ENCODE measurements at places on chromosomes 13 and 19.

- no peak for DNase-seq
These were observed 14.7 kb upstream of the LYPD3 start for GRCh38 chr19:43479961-43480561.

- no peak for DNase-seq
These were observed 3.4 kb upstream of the GIPR start for GRCh38 chr19:45664575-45664974.

- no peak for DNase-seq
These were observed 2749.5 kb downstream of the PCDH9 start for GRCh38 chr13:64480672-64481071.

GRCh38 chr19:12952488-12953137 lies 4.4 kb downstream of the GADD45GIP1 start:
- DNase-seq = peak; percentile 86

GRCh38 chr19:10078329-10078728 lies 7.8 kb upstream of the SHFL start:
- DNase-seq = no peak

- DNase-seq = no peak
These were observed 2.2 kb upstream of the TMEM86B start for GRCh38 chr19:55230780-55231179.

DNA sequence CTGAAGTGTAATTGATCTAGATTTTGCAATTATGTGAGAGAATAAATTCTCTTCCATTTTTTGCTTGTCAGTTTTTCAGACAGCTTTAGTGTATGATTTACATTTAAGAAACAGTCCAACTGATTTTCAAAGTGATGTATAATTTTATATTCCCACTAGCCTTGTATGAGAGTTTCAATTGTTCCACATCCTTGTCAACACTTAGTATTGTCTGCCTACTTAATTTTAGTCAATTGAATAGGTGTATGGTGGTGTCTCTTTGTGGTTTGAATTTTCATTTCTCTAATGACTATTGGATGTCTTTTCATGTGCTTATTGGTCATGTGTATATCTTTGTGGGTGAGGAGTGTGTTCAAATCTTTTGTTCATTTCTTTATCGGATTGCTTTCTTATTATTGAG lies 49.4 kb upstream of the SPRY2 start:
- no peak for DNase-seq

GRCh38 chr13:76048675-76049375 lies 412.7 kb downstream of the LMO7 start:
- DNase-seq = no peak

DNA sequence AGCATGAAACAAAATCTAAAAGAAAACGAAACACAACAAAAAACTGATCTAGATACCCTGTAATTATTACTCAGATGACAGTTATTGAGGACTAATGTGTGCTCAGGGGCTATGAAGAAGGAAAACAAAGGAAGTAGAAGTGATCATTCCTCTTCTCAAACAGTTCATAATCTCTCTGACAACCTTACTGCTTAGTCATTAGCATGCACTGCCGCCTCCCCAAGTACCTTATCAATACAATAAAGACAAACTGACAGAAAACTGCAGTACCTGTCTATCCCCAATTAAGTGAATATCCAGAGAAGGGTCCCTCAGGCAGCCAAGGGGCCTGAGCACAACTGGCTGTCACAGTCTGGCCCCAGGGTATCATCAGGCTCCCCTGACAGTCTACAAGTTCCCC lies 22.0 kb upstream of the POU4F1 start:
- no peak for DNase-seq

- DNase-seq = no peak
These were observed 27.3 kb downstream of the CARM1 start for GRCh38 chr19:10898633-10899032.

DNA sequence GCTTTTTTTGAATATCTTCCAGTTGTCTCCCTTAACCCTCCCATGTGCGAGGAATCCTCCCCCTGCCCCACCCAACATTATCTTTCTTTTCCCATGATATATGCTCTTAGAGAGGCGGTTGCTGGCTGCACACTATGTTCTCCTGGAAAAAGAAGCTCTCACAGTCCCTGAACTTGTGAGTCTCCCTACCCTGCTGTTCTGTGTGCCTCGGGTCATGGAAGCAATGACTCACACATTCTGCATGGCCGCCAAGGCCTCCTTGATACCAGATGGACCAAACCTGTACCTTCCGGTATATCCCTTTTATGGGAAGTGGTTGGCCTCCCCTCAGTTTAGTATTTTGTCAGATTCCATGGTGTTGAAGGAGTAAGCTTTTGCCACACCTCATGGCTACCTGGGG lies 705.4 kb downstream of the SLITRK6 start:
- peak; percentile 61 for DNase-seq

DNA sequence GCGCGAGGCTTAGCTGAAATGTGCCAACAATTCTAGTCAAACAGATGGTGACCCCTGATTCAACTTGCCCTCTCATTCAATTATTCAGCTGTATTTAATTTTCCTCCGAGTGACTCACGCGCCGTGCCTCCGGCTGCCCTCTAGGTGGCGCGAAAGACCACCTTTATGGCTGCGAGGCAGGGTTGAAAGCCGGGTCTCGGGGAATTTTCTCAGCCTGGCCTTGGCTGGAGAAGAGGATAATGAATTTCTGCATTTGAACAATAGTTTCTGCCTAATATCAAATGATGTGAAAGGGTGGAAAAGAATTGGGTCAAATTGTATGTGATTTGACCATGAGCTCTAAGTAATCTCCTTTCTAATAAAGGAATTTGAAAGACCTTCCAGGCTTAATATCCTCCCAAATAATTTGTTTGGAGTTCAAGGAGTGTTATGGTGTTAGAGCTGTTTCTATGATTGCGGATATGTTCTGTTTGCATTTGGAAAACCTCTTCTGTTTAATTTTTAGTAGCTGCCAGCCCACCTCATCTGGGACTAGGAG lies 310.9 kb downstream of the ZNF536 start:
- peak; percentile 70 for DNase-seq

GRCh38 chr13:49877629-49878218 lies 58.4 kb downstream of the SPRYD7 start:
- no peak for DNase-seq

DNA sequence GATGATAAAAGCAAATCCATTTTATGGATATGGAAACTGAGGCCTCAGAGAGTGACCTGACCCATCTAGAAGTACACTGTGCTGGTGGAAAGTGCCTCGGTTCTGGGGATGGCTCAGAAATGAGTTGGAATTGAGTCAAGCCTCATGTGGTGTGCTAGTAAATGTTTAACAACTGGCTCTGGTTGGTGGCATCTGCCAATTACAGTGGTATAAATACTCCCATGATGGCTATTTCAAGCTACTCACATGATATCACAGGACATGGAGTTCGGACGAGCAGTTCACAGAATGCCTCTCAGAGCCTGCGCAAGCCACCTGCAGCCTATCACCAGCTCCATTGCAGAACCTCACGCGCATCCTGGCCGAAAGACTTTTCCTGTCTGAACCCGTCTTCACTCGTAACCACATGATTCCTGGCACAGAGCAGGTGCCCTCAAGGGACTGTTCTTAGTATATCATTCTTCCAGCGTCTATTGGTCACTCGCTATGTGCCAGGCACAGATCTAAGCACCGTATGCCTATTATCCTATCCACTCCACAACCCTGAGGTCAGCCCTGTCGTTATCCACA lies 9.1 kb downstream of the TMEM150B start:
- no peak for DNase-seq

- no peak for DNase-seq
These were observed 139.4 kb upstream of the TSC22D1 start for GRCh38 chr13:44715287-44716230.

- DNase-seq = peak; percentile 82
These were observed 31.2 kb downstream of the TMPRSS9 start for GRCh38 chr19:2391118-2391725.

- no peak for DNase-seq
These were observed 1.6 kb upstream of the ZNF556 start for GRCh38 chr19:2865334-2866100.

DNA sequence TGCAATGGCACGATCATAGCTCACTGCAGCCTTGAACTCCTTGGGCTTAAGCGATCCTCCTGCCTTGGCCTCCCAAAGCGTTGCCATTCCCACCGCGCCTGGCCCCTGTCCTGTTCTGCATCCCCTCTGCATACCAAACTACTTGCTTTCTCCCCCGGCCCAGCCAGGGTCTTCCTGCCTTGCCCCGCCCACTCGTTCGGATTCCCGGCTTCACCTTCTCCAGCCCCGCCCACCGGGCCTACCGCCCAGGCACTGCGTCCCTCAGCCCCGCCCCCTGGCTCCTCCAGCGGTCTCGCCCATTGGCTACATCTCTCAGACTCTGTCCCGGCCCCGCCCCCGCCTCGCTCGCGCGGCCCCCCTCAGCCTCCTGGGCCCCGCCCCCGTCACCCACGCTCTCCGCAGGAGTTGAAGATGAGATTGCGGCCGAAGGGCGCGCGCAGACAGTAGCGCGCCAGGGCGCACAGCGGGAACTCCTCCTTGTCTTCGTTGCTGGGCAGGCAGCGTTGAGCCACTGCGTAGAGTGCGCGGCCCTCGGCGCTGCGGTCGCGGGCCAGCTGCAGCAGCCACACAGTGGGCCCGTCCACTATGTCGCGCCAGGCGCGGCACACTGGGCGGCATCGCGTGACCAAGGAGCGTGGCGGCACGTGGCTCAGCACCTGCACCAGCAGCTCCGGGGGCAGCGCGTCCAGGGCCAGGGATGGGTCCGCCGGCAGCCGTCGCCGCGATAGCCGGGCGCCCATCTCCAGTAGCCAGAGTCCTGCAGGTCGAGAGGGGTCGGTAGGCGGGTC lies 19.0 kb downstream of the MRPS12 start:
- DNase-seq = peak; percentile 79

- no peak for DNase-seq
These were observed 2672.8 kb upstream of the PCDH20 start for GRCh38 chr13:64088491-64088890.

DNA sequence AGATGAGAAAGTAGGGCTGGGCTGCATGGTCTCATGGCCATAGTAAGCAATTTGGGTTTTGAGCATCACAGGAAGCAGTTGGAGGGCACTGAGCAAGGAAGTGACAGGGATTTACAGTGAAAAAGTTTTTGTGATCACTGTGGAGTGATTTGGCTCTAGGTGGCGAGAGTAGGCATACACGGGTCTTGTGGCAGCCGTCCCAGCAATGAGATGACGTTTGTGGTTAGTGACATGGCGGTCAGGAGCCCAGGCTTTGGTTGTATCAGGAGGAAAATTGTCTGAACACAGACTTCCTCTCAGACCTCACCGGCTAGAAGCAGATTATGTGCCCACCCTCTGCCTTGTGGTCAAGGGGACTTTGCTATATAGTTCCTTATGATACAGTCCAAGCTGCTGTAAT lies 3.3 kb downstream of the ZNF444 start:
- DNase-seq = no peak

DNA sequence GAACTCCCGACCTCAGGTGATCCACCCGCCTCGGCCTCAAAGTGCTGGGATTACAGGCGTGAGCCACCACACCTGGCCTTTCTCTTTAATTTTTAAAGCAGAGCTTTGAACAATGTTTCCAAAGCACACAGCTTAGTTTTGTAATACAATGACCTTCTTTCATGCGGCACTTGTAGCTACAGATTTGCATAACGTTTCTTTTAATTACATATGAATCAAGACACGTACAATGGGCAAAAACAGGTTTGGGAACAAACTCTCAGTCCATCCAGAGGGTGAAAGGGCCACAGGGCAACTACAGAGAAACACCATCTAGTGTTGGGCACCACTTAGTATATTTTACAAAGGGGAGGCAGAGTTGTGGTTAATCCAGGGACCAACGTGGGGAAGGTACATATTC lies 19.0 kb upstream of the S1PR4 start:
- DNase-seq = no peak

DNA sequence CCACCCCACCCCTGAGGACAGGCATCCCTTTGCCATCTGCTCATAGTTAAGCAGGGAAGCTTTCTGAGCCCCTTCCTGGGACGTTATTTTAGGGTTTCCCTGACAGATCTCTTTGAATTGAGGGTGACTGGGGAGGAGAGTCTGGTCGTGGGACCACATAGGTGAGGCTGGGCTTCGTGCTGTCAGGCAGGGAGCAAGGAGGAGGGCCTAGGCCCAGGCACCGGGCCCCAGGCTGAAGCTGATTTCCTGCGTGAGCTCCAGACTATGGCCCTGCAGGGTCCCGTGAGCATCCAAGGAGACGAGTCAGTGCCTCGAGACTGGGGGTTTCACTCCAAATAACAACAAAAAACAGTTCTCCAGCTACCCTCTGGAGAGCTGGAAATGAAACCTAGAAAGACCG lies 60.4 kb downstream of the MYO9B start:
- DNase-seq = no peak

DNA sequence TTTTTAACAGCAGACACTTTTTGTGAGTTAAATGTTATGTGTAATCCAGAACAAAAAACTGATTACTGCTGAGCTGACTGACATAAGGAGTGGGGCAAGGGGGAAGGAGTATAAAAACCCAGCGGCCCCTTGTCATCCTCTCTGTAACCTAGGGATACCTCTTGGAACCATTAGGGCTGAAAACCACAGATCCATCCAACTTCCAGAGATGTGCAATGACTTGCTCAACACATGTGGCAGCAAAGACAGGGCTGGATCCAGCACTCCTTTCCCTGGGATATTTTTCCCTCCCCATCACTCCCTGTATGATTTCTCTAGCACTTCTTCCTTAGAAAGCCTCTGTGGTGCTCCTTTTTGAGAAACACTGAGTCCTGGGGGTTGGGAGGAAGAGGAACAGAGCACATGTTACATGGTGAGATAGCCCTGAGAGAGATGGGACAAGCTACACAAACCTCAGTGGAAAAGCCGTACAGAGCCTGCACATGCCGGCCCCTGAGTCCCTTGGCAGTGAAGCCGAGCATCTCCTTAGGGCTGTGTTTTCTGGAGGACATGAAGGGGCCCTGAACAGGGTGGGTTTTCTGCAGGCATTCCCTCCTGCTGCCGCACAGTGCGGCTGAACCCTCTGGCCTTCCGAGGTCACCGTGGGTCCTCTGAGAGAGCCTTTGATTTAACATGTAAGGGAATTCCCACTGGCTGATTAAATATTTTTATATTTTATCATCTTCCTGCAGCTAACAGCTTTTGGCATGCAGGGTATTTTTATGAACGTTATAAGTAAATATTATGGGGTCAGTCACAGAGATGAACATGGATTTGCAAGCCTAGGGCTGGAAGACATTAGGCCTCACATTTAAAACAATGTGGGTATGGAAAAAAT lies 219.9 kb downstream of the COG6 start:
- DNase-seq = peak; percentile 16

GRCh38 chr13:40259899-40260298 lies 406.5 kb downstream of the FOXO1 start:
- DNase-seq = peak; percentile 60

DNA sequence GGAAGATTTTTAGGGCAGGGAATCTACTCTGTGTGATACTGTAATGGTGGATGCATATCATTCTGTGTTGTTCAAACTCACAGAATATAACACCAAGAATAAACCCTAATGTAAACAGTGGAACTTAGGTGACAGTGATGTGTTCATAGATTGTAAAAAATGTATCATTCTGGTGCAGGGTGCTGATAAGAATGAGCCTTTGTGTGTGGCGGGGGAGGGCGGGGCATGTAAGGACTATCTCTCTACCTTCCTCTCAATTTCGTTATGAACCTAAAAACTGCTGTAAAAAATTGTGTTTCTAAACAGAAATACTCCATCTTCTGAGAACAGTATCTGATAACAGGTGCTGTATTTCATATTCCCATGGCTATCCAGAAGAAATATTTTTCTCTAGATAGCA lies 35.6 kb downstream of the TNFRSF19 start:
- no peak for DNase-seq

Data from fibroblast of pulmonary artery (primary cell).